Colonic mucosa (tissue), 4 donors: ENCODE measurements at places on chromosomes 1 and 21. TPM values are rescaled to one million over a fixed set of nuclear protein-coding genes. Genes with fewer than 3 reads are reported as not detected.

CD164L2 gene
- 0.69 TPM for total RNA-seq

HORMAD1 gene
- 1.1 TPM for total RNA-seq

SELL gene
- 1.5 TPM for total RNA-seq

KLHL20 gene
- 14.9 TPM for total RNA-seq

MCOLN3 gene
- 1.1 TPM for total RNA-seq

ZNF695 gene
- total RNA-seq: 5.3 TPM

ALPL gene
- total RNA-seq: 1.7 TPM

TMEM52 gene
- 3.5 TPM for total RNA-seq

- H3K27ac ChIP-seq: no peak overlapping the region
- no peaks in the 10 kb centered on the region for H3K4me1 ChIP-seq
- no peak for DNase-seq
- peaks cover 5% of the 10 kb centered on the region for H3K36me3 ChIP-seq
- H3K27me3 ChIP-seq: no peaks in the 10 kb centered on the region
These were observed 13.6 kb downstream of the WDR4 start for GRCh38 chr21:42865776-42866160.

GRCh38 chr1:236308827-236309226 is 27.1 kb upstream of the ERO1B start:
- H3K36me3 ChIP-seq: no peaks in the 10 kb centered on the region
- no peaks in the 10 kb centered on the region for H3K4me1 ChIP-seq
- H3K27me3 ChIP-seq: no peaks in the 10 kb centered on the region

- H3K27ac ChIP-seq: no peak overlapping the region
- no peak overlapping the region for H3K4me3 ChIP-seq
- H3K27me3 ChIP-seq: no peaks in the 10 kb centered on the region
- peaks cover 11% of the 10 kb centered on the region for H3K4me1 ChIP-seq
- DNase-seq: peak; percentile 17
- H3K36me3 ChIP-seq: no peaks in the 10 kb centered on the region
These were observed 55.5 kb downstream of the MAB21L3 start for GRCh38 chr1:116166655-116167054.

DNA sequence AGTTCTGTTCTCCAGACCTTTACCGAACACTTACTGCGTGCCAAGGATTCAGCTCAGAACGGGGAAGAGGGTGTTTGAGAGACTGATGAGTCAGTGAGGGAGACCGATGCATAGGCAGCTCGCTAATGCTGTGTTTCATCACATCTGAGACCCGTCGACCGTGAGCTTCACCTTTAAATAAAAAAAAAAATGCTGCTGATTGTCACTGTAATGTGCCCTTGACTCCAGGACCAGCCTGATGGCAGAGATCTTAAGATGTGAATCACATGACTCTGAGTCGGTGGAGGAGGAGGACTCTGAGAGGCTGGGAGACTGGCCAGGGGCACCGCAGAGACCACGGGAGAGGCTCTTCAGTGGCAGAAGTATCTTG is 28.8 kb downstream of the SPSB1 start:
- H3K4me3 ChIP-seq: no peak overlapping the region
- no peak overlapping the region for H3K27ac ChIP-seq
- no peaks in the 10 kb centered on the region for H3K36me3 ChIP-seq
- no peak for DNase-seq

GRCh38 chr1:195908121-195908520 is 700.1 kb downstream of the KCNT2 start:
- no peaks in the 10 kb centered on the region for H3K27me3 ChIP-seq
- H3K4me1 ChIP-seq: no peaks in the 10 kb centered on the region
- no peak for DNase-seq

- peaks cover 11% of the 10 kb centered on the region for H3K4me1 ChIP-seq
- no peak overlapping the region for H3K27ac ChIP-seq
- no peaks in the 10 kb centered on the region for H3K36me3 ChIP-seq
- no peaks in the 10 kb centered on the region for H3K27me3 ChIP-seq
- H3K4me3 ChIP-seq: no peak overlapping the region
These were observed 2.6 kb downstream of the PFDN2 start for GRCh38 chr1:161115132-161115711.
